NCI-H774 (cell line): ENCODE measurements at places on chromosomes 3 and 15.

GRCh38 chr3:190830031-190830430 is 32.5 kb downstream of the GMNC start:
- DNase-seq: no peak

GRCh38 chr15:96092186-96092585 is 238.3 kb upstream of the NR2F2 start:
- DNase-seq: no peak

- no peak for DNase-seq
Observed at GRCh38 chr15:69692342-69692741, 239.7 kb downstream of the RPLP1 start.

GRCh38 chr3:46406443-46406787 is 451 bp downstream of the CCR5AS start:
- DNase-seq: no peak

DNA sequence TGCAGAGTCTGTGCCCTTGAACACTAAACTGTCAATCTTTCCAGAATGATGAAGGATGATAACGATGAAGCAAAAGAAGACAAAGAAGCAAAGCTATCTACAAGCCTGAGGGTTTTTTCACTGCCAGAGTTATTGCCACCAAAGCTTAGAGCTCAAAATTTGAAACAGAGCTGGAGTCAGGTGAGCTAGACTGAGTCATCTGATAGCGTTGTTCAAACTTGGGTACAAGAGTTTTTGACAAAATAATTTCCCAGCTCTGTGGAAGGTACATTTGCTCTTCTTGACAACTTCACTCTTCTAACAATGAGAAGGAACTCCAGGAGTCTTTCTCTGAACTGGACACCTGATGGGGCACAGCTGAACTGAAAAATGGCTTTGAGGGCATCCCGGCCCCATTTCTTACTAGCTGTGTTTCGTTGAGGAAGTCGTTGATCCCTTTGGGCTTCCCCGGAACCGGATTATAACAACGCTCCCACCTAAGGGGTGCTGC is 715 bp downstream of the MCCC1 start:
- DNase-seq: no peak

DNA sequence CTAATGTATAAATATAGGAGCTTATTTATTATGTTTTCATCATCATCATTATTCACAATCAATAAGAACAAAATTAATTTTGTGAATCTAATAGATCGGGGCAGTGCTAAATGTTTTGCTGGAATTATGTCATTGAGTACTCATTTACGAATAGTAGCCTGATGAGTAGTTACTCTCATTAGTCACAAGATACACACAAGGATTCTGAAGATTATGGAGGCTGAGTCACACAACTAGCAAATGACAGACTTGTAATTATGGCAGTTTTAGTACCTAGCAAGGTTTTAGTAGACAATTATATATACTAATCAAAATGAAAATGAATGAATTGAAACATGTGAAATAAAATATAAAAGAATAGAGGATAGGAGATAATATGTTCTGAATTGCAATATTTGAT is 954.2 kb downstream of the CADM2 start:
- no peak for DNase-seq

DNA sequence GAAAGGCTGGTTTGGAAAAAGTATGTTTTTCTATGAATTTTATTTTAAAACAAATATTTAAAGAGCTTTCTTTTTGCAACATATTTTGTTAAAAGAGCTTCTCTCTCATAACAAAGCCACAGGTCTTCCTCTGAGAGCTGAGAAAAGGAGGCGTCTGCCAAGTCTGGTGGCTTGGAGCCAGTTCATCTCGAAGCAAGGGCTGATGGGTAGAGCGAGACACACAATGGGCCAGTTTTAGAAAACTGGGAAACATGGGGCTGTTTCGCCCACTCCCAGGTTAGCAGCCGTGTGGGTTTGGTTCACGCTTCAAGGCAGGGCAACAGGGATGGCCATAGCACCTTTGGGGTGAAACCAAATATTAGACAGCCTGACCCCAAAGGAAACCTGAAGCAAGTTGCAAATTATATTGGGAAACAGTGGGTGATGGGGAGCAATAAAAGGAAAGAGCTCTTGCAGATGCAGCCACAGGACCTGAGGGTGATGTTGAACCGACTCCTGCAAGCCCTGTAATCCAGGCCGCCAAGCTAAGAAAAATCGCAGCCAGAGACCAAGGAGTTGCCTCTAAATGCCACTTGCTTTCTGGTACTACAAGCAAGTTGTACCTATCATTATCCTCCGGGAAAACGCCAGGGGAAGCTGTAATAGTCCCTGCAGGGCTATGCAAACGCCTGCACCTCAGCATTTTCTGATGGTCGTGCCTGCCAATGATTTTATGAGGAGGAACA is 88.4 kb upstream of the GALNT15 start:
- no peak for DNase-seq

- DNase-seq: no peak
Observed at GRCh38 chr3:73409138-73409763, 215.5 kb downstream of the PDZRN3 start.

DNA sequence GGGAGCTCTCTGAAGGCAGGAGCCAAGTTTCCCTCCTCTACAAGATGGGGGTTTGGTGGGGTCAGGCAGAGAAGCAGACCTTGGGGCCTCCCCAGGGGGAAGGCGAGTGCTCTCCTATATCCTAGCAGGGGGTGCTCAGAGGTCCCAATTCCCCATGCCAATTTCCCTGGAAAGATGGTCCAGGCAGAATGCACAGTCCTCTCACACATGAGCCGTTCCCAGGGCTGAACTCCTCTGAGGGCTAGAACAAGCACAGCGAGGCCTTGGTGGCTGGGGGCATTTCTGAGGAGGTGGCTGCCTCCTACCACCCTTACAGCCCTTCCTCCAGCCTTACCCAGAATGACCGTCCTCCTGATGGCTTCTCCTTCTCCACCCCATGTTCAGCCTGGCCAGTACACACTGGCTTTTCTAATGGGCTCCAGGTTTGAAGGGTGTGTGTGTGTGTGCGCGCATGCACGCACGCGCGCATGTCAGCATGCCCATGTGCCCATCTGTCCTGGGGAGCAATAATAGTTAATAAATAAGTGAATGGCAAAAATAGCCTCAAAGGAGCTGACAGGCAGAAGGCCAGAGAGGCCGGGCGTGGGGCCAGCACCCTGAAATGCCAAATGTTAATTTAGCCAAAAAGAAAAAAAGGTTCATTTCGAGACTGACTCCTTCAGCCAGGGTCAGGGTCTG is 24.4 kb downstream of the ADCY5 start:
- DNase-seq: no peak

GRCh38 chr15:59227021-59227420 is 20.4 kb downstream of the LDHAL6B start:
- no peak for DNase-seq

DNA sequence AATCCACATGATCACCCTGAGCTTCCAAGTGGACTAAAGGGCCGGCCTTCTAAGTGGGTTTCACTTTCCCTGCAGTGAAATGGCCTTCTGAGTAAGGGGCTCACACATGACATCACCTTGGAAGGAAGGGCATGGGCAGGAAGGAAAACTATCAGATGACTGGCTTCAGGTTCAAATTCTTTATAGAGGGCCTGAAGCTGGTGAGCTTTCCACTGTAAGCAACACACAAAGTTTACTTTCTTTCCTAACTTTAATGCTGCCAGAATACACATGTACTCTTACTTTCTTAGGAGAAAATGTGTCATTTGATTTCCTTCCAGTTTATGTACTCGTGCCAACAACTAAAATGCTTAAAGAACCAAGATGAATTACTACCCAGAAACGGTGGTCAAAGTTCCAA is 475.6 kb downstream of the FOXP1 start:
- DNase-seq: no peak

- no peak for DNase-seq
Observed at GRCh38 chr3:187689984-187690383, 12.4 kb downstream of the RTP2 start.

GRCh38 chr3:117120014-117120413 is 410.4 kb downstream of the TUSC7 start:
- no peak for DNase-seq

DNA sequence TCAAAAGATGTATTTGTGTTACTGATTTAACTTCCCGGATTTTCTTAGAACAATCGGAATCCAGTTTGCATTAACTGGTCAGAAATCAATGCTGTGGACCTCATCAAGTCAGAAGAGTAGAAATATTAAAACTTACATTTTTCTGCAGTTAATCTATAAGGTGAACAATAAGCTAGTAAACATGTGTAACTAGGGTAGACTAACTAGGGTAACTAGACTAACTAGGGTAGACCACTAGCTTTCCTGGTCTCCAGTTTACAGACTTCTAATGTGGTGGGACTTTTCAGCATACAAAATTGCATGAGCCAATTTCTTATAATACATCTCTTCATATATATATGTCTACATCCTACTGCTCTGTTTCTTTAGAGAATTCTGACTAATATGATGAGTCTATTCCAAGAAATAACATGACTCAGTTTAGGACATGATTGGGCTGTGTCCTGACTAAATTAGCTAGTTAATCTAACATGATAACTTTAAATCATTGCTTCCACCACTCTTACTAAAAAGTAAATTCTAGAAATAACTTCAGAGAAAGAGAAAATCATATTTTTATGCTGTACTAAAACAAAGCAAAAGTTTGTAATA is 5.3 kb downstream of the PLSCR2 start:
- DNase-seq: no peak

- DNase-seq: no peak
Observed at GRCh38 chr15:90264671-90265070, 801 bp upstream of the NGRN start.

- no peak for DNase-seq
Observed at GRCh38 chr3:64056606-64057180, 33.4 kb upstream of the PSMD6 start.

DNA sequence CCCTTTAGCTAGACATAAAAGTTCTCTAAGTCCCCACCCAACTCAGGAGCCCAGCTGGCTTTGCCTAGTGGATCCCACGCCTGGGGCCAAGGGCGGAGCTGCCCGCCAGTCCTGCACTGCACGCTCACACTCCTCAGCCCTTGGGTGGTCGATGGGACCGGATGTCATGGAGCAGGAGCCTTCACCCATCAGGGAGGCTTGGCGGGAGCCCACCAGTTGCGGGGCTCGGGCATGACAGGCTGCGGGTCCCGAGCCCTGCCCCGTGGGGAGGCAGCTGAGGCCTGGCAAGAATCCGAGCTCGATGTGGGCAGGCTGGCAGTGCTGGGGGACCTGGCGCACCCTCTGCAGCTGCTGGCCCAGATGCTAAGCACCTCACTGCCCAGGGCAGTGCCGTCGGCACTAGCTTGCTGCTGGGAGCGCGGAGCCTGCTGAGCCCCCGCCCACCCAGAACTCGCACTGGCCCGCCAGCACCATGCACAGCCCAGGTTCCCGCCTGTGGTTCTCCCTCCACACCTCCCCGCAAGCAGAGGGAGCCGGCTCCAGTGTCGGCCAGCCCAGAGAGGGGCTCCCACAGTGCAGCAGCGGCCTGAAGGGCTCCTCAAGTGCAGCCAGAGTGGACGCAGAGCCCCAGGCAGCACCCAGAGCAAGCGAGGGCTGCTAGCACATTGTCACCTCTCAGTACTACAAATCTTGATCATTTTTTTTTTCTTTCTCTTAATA is 391.4 kb upstream of the NDN start:
- no peak for DNase-seq

DNA sequence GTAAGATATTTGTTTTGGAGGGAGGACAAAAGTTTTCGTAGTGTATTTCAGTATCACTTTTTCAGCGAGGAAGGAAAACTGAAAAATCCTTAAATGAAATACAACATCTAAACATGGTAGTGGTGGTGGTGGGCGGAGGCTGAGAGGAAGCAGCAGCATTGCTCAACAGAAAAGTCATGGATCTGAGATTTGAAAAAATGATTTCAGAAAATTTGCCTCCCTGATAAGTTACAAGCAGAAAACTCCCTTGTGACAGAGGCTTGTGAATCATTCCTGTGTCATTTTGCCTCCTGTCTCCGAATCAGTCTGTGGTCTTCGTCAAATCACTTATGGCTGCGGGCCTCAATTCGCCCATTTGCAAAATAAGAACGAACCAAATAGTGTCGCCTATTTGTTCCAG is 965 bp upstream of the CRBN start:
- no peak for DNase-seq

DNA sequence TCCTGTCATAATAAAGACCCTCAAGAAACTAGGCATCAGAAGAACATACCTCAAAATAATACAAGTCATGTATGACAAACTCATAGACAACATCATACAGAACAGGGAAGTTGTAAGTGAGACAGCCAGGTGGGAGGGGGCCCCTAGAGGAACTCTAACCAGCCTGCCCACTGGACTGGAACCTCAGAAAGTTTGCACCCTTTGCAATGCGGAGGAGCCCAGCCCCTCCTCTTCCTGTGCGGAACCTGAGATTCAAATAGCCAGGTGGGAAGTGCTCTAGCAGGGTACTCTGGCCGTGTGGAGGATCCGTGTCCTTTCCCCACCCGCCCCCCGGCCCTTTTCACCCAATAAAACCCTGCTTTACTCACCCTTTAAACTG is 387.0 kb upstream of the CBLB start:
- no peak for DNase-seq

DNA sequence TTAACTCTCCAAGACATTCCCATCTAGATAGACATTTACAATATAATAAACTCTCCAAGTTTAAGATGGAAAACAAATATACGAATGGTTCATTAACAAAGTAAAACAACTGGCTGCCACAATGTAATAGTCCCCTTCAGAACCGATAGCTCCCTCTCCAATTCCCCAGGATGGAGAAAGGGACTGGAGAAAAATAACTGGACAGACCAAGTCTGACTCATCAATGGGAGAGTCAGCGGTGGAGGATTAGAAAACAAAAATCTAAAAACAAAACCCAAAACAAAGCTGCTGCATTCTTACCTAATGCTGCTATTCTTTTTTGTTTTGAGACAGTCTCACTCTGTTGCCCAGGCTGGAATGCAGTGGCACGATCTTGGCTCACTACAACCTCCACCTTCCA is 468.1 kb downstream of the SHQ1 start:
- no peak for DNase-seq

GRCh38 chr15:51312166-51313073 is 26.0 kb downstream of the CYP19A1 start:
- DNase-seq: peak; percentile 20

GRCh38 chr15:66613743-66614142 is 47.9 kb upstream of the LCTL start:
- no peak for DNase-seq

DNA sequence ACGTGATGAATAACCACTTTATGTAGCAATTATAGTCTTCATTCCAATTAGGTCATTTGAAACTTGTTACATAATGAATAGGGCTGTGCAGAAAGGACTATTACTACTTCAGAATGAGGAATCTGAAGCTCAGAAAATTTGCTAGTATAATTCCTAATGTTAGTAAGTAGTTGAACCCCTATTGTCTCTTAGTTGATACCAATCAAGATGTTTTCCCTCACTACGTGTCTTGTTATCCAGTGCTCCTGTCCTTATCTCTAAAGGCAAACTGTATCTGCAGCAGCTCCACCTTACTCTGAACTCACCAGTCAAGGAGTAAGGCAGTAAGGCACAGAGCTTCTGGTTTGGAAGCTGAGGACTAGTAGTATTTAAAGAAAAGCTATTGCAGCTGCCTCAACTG is 32.0 kb downstream of the RAB11A start:
- DNase-seq: no peak

DNA sequence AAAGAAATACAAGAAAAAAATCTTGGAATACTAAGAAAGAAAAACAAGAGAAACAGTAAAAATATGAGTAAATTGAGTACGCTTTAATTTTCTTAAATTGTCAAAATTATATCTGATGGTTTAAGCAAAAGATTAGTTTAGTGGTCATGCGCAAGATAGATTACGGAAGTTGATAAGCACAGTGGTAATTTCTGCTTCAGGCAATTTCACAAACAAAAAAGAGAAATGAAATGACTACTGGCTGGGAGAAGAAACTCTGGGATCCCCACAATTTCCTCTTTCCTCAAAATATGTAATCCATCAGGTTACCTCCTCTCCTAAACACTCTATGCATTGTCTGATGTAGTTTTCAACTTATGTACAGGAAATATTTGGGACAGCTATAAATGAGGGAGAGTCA is 9.0 kb downstream of the MYD88 start:
- DNase-seq: no peak
